ENCODE measurements at places on chromosomes 12 and 14. TPM values are rescaled to one million over a fixed set of nuclear protein-coding genes. Genes with fewer than 3 reads are reported as not detected.

The BHLHE41 gene
- total RNA-seq, result 1.3 TPM

The SOAT2 gene
- not detected for total RNA-seq

The GALNT6 gene
- total RNA-seq, result 3.4 TPM

The PTMS gene
- 162 TPM for total RNA-seq

The RFLNA gene
- total RNA-seq, result 15.9 TPM

The CD4 gene
- 2.6 TPM for total RNA-seq

The BAZ2A gene
- 25.3 TPM for total RNA-seq

The PLCZ1 gene
- not detected for total RNA-seq

The CAPZA3 gene
- total RNA-seq, result not detected

Data from cardiac atrium fibroblast (primary cell).